ENCODE measurements at places on chromosomes 4 and X.

- no peaks in the 10 kb centered on the region for H3K36me3 ChIP-seq
- H3K27me3 ChIP-seq, result no peaks in the 10 kb centered on the region
- no peak overlapping the region for H3K27ac ChIP-seq
- no peak for DNase-seq
- no peak overlapping the region for H3K4me3 ChIP-seq
Measured at GRCh38 chr4:1910643-1911042, 39.5 kb downstream of the NSD2 start.

- H3K36me3 ChIP-seq, result no peaks in the 10 kb centered on the region
- DNase-seq, result no peak
- no peak overlapping the region for H3K27ac ChIP-seq
- no peak overlapping the region for H3K4me3 ChIP-seq
- no peaks in the 10 kb centered on the region for H3K27me3 ChIP-seq
- no peaks in the 10 kb centered on the region for H3K4me1 ChIP-seq
Measured at GRCh38 chr4:122652379-122652778, 31.5 kb upstream of the IL21 start.

GRCh38 chr4:54384563-54384962, 155.5 kb downstream of the PDGFRA start:
- H3K4me3 ChIP-seq, result no peak overlapping the region
- H3K36me3 ChIP-seq, result no peaks in the 10 kb centered on the region
- DNase-seq, result no peak
- no peaks in the 10 kb centered on the region for H3K27me3 ChIP-seq

DNA sequence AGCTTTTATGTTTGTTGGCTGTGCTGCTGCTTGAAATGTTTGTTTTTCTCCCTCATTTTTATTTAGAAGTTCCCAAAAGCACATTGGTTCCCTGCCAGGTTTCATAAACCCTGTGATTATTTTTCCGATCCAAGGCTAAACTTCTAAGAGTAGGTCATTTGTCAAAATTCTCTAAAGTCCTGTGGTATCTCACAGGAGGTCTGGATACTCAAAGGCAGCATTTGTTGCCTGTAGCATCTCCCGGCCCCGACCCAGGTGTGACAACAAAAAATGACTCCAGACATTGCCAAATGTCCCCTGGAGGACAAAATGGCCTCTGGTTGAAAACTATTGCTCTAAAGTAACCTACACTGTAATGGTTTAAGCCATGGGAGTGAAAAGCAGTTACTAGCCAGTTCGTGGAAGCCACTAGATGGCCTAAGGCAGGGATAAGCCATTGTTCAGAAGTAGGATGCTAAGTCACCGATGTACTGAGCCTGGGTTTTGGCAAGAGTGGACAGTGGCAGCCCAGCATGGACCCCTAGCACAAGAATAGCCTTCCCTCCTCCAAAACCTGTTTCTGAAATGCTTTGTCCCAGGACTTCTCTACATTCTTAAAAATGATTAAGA, 256.1 kb downstream of the THOC2 start:
- H3K4me3 ChIP-seq, result no peak overlapping the region
- H3K4me1 ChIP-seq, result no peaks in the 10 kb centered on the region
- H3K36me3 ChIP-seq, result no peaks in the 10 kb centered on the region
- H3K27me3 ChIP-seq, result no peaks in the 10 kb centered on the region

- no peak for DNase-seq
- H3K27ac ChIP-seq, result no peak overlapping the region
- no peaks in the 10 kb centered on the region for H3K27me3 ChIP-seq
- H3K36me3 ChIP-seq, result no peaks in the 10 kb centered on the region
Measured at GRCh38 chrX:41457613-41458192, 10.6 kb downstream of the NYX start.

DNA sequence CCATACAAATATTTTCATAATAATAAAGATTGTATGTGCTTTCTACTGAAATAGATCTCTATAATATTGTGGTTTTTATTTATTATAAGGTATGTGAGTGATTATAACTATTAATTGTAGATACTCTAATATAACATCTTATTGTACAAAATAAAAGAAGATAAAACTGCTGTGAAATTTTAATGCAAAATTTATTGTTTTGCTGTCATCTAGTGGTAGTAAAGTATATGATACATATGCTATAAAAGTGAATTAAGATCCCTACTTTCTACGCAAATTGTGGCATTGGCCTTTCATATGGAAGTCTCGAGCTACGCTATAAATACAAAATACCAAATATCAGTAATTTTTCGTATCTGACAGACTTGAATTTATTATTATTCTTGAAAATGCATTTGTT, 19.3 kb downstream of the YIPF7 start:
- H3K4me3 ChIP-seq, result no peak overlapping the region
- no peaks in the 10 kb centered on the region for H3K4me1 ChIP-seq
- H3K27me3 ChIP-seq, result no peaks in the 10 kb centered on the region

GRCh38 chr4:112927544-112927943, 121.9 kb upstream of the ANK2 start:
- H3K4me1 ChIP-seq, result peaks cover 6% of the 10 kb centered on the region
- no peak overlapping the region for H3K27ac ChIP-seq
- H3K4me3 ChIP-seq, result no peak overlapping the region
- H3K36me3 ChIP-seq, result no peaks in the 10 kb centered on the region
- DNase-seq, result no peak

- DNase-seq, result no peak
- peaks cover 9% of the 10 kb centered on the region for H3K4me1 ChIP-seq
- H3K27me3 ChIP-seq, result no peaks in the 10 kb centered on the region
- no peak overlapping the region for H3K27ac ChIP-seq
- no peak overlapping the region for H3K4me3 ChIP-seq
- no peaks in the 10 kb centered on the region for H3K36me3 ChIP-seq
Measured at GRCh38 chr4:128819082-128819742, 9.7 kb downstream of the JADE1 start.

DNA sequence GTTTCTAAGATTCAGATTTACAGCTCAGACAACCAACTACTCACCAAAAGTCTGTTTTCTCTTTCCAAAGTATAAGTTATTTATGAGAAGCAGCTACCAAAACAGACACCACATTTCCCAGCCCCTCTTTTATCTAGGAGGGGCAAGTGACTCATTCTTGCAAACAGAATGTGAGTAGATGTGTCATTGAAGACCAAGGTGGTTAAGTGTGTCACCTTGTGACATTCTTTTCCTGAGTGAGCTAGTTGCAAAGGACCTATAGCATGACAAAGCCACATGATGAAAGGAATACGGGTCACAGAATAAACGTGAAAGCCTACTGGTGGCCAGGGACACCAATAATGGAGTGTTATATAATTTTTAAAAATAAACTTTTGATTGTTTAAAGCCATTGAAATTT, 50.0 kb downstream of the SLC7A11 start:
- no peaks in the 10 kb centered on the region for H3K27me3 ChIP-seq
- DNase-seq, result no peak
- H3K36me3 ChIP-seq, result no peaks in the 10 kb centered on the region
- no peaks in the 10 kb centered on the region for H3K4me1 ChIP-seq

- no peak overlapping the region for H3K4me3 ChIP-seq
- no peaks in the 10 kb centered on the region for H3K27me3 ChIP-seq
Measured at GRCh38 chr4:53141308-53141707, 224.6 kb downstream of the SCFD2 start.

GRCh38 chr4:79174490-79175252, 151.2 kb downstream of the NAA11 start:
- no peaks in the 10 kb centered on the region for H3K27me3 ChIP-seq
- H3K4me3 ChIP-seq, result no peak overlapping the region
- H3K36me3 ChIP-seq, result no peaks in the 10 kb centered on the region
- H3K27ac ChIP-seq, result no peak overlapping the region

GRCh38 chr4:184122631-184123408, 94.9 kb downstream of the ENPP6 start:
- H3K27ac ChIP-seq, result no peak overlapping the region
- no peak for DNase-seq
- no peaks in the 10 kb centered on the region for H3K36me3 ChIP-seq
- H3K4me3 ChIP-seq, result no peak overlapping the region
- no peaks in the 10 kb centered on the region for H3K4me1 ChIP-seq
- H3K27me3 ChIP-seq, result no peaks in the 10 kb centered on the region

DNA sequence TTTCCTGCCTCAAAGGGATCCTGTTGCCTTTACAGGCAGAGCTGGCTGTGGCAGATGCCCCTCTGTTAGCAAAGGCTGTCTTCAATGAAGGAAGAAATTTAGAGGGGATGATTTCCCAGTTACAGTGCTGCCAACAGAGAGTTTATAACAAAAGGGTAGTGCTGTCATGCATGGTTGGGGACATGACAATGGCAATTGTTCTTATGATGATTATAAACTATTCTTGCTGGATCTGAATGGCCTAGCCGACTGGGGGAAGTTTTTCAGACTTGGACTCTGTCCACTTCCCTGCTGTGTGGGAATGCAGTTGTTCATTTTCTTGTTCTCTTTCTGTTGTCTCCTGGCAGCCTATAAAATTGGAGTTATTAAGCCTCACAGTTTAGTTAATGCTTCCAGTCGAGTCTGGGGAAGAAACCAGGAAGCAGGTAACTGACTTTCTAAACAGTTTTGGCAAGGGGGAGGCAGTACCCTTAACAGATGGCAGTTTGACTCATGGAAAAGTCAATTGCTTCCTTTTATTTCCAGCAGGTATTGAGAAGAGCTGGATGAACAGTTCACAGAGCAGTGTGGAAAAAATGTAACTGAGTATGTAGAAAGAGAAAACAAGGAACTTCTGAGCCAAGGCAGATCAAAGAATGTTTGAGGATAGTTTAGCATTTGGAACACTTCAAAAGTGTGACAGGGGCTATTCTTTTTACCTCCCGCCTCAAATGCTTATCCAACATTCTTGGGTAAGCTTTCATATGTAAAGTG, 582.6 kb downstream of the RAPGEF2 start:
- no peaks in the 10 kb centered on the region for H3K4me1 ChIP-seq
- no peaks in the 10 kb centered on the region for H3K36me3 ChIP-seq
- H3K27ac ChIP-seq, result no peak overlapping the region
- no peak overlapping the region for H3K4me3 ChIP-seq

DNA sequence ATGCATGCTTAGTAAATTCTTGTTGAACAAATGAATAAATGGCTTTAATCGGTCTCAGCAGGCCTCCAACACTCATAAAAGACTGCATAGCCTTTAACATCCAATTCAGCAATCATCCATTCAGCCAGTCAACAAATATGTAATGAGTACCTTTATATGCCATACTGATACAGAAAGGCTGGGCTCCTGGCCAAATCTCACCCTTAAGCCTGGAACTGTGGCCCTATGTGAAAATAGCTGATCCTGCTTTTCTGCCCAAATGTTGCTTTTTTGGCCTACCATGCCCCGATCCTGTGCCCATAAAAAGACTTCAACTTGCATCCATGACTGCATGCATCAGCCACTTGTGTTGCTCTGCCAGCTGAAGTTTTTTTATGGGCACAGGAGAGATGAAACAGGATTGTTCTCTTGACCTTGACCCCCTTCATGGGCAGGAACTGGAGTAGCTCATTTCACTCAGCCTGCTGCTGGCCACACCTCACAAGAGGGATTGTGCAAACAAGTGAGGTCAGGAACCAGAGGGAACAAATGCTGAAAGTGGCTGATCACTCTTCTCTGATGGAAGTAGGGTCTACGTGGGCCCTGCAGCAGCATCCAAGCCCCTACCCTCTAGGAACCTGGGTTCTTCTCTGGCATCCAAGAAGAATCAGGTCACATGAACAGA, 75.6 kb downstream of the NPY1R start:
- H3K4me3 ChIP-seq, result no peak overlapping the region
- no peaks in the 10 kb centered on the region for H3K27me3 ChIP-seq
- H3K4me1 ChIP-seq, result no peaks in the 10 kb centered on the region
- no peaks in the 10 kb centered on the region for H3K36me3 ChIP-seq

DNA sequence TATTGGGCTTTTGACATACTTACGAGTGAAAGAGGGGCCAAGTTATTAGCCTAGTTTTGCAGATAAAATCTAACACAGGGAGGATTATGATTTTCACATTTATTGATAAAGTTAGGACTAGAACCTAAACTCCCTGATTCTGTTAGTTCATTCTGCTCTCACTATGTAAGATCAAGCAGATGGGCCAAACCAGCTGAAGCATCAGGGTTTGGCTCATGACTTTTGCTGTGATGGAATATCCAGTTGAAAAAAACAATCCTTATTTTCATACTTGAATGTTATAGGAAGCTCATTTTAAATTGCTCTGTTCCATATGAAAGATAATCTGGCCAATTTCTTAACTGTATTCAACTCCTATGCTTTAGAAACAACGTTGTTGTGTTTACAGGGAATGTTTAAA, 21.2 kb downstream of the SPRY1 start:
- no peak overlapping the region for H3K4me3 ChIP-seq
- H3K36me3 ChIP-seq, result no peaks in the 10 kb centered on the region
- DNase-seq, result no peak
- H3K27ac ChIP-seq, result no peak overlapping the region
- no peaks in the 10 kb centered on the region for H3K27me3 ChIP-seq
- no peaks in the 10 kb centered on the region for H3K4me1 ChIP-seq

- no peaks in the 10 kb centered on the region for H3K36me3 ChIP-seq
- DNase-seq, result no peak
- no peak overlapping the region for H3K4me3 ChIP-seq
- no peaks in the 10 kb centered on the region for H3K4me1 ChIP-seq
- H3K27me3 ChIP-seq, result no peaks in the 10 kb centered on the region
Measured at GRCh38 chr4:40301603-40302002, 33.5 kb upstream of the CHRNA9 start.

DNA sequence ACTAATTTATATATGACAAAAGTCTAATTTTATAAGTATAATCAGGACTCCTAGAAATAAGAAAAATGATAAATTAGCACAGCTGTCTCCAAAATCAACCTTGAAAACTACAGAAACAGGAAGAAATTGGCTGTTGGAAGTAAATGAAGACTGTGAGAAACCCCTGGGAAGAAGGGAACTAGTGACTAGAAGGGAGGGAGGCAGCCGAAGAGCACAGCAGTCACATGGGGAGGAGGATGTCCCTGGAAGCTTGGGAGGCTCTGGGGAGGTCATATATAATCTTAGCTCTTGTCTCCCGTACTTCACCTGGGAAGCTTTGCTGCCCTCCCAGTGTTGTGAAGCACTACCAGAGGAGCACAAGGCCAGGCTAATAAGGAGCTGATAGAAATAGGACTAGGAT, 8.9 kb upstream of the TMA16 start:
- H3K4me3 ChIP-seq, result no peak overlapping the region
- H3K27ac ChIP-seq, result no peak overlapping the region
- DNase-seq, result no peak

GRCh38 chrX:9628779-9629493, 136.7 kb downstream of the GPR143 start:
- H3K27me3 ChIP-seq, result no peaks in the 10 kb centered on the region
- no peaks in the 10 kb centered on the region for H3K4me1 ChIP-seq
- no peak overlapping the region for H3K27ac ChIP-seq
- no peak overlapping the region for H3K4me3 ChIP-seq
- H3K36me3 ChIP-seq, result no peaks in the 10 kb centered on the region
- DNase-seq, result no peak

DNA sequence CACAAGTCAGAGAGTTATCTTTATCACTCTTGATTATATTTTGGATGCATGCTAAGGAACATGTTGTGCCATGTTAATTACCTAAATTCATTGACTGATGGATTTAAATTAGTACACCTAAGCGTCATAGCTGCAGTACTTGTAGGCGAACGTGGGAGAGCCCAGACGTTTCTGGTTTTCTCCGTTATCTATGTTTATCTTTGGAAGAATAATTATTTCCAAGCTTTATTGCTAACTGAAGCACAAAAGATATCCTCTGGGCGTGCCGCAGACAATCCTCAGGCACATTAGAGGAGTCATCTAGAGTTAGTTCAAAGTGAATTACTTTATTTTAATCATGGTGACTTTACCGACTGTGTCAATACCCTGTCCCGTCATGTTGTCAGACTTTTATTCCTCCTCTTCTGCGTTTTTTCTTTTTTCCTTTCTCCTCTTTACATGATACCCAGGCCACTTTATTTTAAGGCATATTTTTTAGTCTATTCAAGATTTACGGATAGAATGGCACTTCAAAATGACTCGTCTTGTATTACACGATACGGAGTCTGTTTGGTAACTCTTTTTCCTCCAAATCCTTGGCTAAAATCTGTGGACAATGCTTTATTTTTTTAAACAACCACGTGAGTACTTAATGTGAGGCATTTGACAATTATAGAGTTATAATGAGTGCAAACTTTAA, 632.0 kb upstream of the TENM3 start:
- H3K36me3 ChIP-seq, result no peaks in the 10 kb centered on the region
- DNase-seq, result no peak
- no peaks in the 10 kb centered on the region for H3K4me1 ChIP-seq
- no peaks in the 10 kb centered on the region for H3K27me3 ChIP-seq

All from vagina (tissue), 2 donors.